ENCODE measurements at places on chromosomes 1 and 21.

DNA sequence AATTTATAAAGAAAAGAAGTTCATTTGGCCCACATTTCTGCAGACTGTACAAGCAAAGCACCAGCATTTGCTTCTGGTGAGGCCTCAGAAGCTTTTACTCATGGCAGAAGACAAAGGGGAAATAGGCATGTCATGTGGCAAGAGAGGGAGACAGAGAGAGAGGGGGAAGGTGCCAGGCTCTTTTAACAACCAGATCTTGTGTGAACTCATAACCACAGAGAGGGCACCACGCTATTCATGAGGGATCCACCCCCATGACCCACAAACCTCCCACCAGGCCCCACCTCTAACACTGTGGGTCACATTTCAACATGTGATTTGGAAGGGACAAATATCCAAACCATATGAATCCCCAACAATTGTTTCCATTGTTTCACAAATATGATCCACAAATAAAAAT lies 467.9 kb downstream of the SIPA1L2 start:
- no peak for DNase-seq

DNA sequence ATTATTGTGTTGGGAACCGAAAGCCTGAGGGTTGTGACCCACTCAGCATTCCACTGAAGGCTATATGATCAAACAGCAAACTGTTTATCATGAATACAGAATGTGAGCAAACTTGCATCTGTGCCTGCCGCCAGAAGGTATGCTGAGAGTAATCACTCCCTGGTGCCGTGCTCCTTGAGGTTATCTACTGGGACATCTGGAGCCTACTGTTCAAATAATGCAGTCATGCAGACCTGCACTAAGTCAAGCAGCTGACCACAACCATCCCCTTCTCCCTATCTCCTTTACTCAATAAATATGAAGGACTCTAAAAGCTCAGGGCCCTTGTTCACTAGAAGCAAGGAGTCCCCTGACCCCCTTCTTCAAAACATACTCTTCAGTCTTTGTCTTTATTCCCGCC lies 13.5 kb downstream of the GSTM5 start:
- no peak for DNase-seq

DNA sequence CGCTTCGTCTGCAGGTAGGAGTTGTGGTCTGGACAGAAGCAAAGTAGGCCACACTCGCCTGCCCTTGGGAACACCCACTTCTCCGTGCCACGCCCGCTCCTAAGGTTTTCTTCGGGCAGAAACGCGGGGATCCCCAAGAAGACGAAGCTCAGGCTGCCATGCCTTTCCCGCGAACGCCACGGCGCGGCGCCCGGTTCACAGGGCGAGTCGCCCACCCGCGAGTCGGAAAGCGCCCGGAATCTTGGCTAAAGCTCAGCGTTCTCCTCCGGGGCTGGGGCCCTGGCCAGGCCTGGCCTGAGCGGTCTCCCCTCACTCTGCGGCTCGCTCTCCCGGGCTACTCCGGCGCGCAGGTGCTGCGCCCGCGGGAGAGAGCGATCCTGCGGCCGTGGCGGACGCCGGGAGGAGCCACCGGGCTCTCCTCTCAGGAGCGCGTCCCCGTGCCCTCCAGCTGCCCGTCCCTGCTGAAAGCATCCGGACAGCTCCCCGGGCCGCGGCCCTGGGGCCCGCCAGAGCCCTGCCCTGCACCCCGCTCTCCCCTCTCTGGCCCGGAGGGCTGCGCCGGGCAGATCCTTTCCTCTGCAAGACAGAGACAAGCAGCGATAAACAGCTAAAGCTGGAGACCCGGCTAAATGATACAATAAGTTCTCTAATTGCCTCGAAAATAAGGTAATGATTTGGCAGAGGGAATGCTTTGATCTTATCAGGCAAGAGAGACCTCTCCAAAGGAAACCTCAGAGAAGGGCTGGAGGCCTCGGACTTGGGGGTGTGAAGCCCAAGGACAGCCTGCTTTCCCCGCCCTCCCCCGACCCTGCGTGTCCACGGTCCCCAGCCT lies 6.7 kb upstream of the WNT2B start:
- DNase-seq = peak; percentile 71

DNA sequence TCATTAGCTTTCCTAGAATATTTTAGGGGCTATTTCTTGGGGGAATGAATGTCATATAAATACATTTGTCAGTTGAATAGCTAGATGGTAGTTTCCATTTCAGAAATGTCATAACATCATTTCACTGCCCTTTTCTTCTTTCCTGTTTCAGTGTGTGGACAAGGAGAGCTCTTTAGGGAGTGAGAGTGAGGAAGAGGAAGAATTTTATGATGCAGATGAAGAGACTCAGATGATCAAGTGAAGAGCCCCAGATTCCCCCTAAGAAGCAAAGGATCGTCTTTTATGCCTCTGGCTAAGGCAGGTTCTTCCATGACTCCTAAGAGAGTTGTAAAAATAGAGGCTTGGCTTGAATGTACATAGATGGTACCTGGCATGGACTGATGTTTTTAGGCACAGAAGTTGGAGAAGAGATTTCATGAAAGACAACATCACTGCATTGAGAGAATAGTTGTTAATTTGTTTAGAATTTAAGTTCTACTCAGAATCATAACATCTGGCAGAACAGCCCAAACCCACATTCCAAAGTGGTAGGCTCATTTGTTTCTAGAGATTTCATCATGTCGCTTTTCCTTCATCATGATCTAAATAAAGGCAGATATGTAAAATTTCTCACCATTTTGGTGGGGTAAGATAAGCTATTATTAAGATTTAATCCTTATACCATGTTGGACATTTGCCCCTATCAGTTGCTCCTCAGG lies 44.2 kb upstream of the MAB21L3 start:
- DNase-seq = no peak

DNA sequence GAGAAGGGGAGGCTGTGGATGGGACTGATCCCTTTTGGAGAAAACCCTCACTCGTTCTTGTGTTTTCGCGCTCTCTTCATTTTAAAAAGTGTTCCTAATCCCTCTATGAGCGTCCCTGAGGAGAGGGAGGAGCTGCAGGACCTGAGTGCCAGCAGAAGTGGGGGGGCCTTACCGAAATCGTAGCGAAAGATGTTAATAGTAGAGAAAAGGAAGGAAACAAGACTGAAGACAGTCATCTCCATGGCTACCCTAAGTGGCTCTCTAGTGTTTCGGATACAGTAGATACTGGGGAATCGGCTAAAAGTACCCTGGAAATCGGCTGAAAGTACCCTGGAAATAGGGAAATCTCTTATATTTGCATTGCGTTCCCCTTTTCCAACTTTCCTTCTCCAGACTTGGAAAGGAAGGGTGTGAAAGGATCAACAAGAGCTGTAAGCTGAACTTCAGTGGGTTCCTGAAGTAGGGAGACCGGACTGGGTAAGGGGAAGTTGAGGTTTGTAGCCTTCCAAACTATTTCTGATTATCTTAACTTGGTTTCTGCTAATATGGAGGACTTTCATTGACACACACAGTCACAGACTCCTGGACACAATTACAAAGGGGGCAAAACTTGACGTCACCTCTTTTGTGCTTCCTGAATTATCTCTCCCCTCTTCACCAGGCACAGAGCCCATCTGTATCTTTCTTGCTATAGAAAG lies 486 bp upstream of the DSTYK start:
- no peak for DNase-seq

DNA sequence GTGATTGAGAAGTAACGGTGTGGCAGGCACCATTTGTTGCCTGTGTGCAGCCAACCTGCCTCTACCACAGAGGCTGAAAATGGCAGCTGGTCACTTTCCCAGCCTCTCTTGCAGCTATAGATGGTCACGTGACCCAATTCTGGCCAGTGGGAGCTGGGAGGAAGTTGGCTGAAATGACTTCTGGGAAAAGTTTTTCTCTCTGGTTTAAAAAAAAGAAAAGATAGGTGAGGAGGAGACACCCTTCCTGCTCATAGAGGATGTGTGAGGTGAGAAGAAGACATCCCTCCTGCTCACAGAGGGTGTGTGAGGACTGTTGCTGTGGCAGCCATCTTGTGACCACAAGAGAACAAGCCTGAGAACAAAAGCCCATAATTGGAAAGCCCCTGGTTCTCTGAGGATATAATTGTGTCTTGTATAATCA lies 122.8 kb downstream of the SYF2 start:
- no peak for DNase-seq

- DNase-seq = no peak
These were observed 10.2 kb upstream of the FCRL5 start for GRCh38 chr1:157562515-157562914.

All from COR-L47 (cell line).